ENCODE measurements at places on chromosomes 3 and 15. TPM values are rescaled to one million over a fixed set of nuclear protein-coding genes. Genes with fewer than 3 reads are reported as not detected.
A peak's percentile ranks its signal among the peaks of the same experiment; 100 is the strongest.

DNA sequence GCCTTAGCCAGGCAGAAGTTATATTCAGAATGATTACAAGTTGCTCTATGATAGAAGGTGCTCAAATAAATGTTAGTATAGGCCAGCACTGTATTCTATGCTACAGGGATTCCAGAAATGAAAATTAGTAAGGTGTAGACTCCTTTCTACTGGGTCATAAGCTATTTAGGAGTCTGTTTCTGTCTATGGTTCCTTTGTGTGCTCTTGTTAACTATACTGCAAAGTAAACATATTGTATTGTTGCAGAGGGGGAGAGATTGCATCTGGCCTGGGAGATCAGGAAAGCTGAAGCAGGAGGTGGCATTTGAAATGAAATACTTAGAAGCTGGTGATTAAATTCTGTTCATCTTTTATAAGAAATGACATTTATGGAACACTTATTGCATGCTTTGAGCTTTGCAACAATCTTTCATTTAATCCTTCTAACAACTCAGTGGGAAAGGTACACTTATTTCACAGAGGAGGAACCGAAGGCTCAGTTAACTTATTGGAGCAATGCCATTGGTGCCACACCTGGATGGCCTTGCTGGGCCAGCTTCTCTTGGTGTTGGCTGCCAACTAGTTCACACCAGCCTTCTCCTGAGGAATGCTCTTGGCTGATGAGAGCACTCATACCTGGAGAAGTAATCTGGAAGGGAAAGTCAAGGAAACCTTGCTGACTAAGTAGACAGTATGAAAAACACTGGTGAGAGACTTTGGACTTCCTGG lies 39.1 kb downstream of the ABHD5 start:
- DNase-seq, result peak; percentile 33

DNA sequence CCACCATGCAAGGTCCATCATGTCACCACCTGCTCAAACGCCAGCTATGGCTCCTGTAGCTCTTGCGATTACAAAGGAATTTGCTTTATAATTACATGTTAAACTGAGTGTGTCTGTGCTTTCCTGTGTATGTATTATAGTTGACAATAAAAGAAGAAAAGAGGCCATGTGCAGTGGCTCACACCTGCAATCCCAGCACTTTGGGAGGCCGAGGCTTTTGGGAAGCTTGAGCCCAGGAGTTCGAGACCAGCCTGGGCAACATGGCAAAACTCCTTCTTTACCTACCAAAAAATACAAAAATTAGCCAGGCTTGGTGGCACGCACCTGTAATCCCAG lies 27.0 kb downstream of the ATRIP start:
- DNase-seq, result no peak

DNA sequence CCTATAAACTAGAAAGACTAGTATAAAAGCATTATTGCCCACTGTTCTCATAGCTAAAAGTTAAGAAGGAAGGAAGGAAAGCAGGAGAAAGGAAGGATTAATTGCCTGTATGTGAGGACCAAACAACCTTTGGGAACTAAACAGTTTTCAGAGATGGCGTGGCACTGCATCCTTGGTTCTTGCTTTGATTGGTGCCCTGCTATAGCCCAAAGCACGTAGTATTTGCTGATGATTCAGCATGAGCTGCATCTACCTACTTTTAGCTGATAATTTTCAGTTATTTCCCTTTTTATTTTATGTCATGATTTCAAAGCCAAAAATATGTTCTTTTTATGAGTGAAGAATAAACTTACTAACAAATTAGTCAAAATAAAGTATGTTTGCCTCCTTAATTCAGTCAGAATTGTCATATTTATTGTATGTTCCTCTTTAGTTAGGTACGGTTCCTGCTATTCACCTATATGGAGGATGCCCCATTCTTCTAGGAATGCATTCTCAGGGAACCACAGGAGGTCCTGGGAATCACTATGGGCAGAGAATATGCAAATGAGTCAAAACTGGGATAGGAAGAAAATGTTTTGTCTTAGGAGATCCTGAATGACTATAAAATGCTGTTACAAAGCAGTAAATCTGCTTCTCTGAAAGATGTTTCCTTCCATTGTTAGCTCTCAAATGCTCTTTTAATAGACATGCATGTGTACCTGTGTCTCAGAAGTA lies 65.4 kb upstream of the THSD4 start:
- no peak for DNase-seq

- no peak for DNase-seq
Observed at GRCh38 chr3:42037318-42037945, 53.7 kb upstream of the TRAK1 start.

DNA sequence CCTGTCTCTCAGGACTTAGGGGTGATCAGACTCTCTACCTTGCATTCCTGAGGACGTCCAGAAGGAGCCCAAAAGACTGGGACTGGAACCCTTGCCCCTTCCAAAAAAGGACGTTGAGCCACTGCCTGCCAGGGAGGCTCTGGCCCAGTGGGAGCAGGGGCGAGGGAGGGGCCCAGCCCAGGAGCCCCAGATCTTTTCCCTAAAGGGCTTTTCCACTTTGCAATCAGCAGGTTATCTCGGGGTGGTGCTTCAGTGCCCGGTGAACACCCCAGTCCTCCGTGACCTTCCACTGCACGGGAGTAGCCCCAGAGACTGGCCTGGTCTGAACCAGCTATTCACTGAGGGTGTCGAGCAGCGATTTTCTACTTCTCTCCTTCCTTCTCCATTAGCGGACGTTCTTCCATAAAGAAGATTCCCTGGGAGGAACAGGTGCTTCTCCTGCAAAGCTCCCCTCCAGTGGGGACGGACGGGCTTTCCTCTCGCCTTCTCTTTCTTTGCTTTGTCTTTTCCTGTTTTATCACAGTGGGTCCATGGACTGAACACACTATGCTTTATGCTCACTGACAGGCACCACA lies 113.7 kb downstream of the CHSY1 start:
- DNase-seq, result no peak

DNA sequence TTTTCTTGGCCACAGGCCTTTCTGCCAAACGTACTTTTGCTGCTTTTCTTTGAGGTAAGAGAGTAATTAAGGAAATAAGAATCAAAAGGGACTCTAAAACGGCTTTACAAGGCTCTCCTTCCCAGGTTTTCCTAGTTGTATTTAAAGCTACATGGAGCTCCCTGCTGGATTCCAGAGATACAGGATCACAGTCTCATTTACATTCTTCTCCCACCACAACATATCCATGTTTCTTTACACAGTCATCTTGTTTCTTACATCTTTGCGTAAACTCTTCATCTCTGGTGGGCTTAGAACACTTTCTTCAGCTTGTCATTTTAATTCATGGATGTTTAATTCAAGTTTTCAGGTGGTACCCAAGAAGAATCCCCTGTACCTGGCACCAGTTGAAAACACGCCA lies 117.6 kb upstream of the BFSP2 start:
- no peak for DNase-seq

DNA sequence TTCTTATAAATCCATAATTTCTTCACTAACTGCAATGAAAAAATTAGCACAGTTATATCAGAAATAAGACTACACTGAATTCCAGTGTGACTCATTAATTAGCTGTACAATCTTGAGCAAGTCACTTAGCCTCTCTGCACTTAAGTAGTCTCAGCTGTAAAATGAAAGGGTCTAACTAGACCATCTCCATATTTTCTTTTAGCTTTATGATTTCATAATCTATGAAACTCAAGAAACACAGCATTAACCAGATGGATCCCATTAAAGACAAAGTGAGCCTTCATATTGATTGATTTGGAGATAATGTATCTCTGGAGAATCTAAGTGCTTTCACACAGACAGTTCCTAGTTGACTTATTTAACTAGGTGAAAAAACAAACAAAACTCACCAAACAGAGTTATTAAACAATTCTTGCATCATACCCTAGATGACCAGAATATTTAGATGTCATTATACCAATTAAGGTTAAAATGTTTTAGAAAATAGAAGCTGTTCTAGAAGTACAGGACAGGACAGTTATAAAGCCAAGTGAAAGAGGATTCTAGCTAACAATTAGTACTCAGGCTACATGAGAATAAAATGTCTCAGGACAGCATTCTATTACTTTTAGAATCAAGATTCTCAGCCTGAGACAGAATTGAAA lies 11.2 kb downstream of the CSNK1G1 start:
- DNase-seq, result no peak

DNA sequence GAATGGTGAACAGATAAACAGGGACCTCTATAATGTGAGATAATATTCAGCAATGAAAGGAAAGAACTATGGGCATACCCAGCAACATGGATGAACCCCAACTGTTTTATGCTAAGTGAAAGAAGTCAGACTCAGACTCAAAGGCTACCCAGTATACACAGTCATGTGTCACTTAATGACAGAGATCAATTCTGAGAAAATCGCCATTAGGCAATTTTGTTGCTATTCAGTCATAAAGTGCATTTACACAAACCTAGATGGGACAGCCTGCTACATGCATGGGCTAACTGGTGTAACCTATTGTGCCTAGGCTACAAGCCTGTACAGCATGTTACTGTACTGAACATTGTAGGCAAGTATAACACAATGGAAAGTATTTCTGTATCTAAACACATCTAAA lies 76.5 kb downstream of the B3GNT5 start:
- no peak for DNase-seq

Gene POPDC2
- 7.9 TPM for total RNA-seq

Gene ARGFX
- total RNA-seq, result not detected

Gene ZPLD1
- 0.59 TPM for total RNA-seq

Gene SPINK8
- not detected for total RNA-seq

Gene KBTBD12
- not detected for total RNA-seq

Gene ADGRG7
- not detected for total RNA-seq

Gene SEMA5B
- total RNA-seq, result 0.32 TPM

Gene PLA2G4D
- not detected for total RNA-seq

Measured in breast epithelium (tissue), 4 donors.